ENCODE measurements at places on chromosomes 2 and 18.

GRCh38 chr2:155692106-155692505, 640.4 kb downstream of the NR4A2 start:
- DNase-seq = no peak

- DNase-seq = no peak
These were observed 14.9 kb upstream of the KDM3A start for GRCh38 chr2:86426271-86426670.

- no peak for DNase-seq
These were observed 8.3 kb downstream of the NEMP2 start for GRCh38 chr2:190526105-190526750.

- no peak for DNase-seq
These were observed 1740.2 kb upstream of the CELF4 start for GRCh38 chr18:39305766-39306165.

- DNase-seq = no peak
These were observed 56.1 kb upstream of the GATA6 start for GRCh38 chr18:22113144-22113844.

- DNase-seq = no peak
These were observed 247.5 kb downstream of the TFCP2L1 start for GRCh38 chr2:121037480-121037879.

DNA sequence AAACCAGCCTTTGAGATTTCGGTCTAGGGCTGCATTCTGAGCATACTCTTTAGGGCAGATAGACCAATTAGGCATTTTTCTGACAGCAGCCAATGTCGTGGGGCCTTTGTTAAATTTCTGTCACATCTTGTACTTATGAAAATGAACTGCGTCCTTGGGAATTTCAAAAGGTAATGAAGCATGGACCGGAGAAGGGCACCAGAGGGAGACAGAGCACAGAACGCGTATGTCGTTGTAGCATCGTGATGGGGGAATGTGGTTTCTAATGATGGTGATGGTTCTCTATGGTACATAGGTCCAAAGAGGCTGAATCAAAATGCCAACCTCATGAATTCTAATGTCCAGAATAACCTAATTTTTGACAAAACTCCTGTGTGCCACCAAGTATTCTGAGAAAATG, 483.9 kb upstream of the CRIM1 start:
- no peak for DNase-seq

- DNase-seq = no peak
These were observed 311.9 kb downstream of the MYCN start for GRCh38 chr2:16252251-16252650.

GRCh38 chr2:180130403-180130802, 123.3 kb upstream of the CWC22 start:
- DNase-seq = no peak

DNA sequence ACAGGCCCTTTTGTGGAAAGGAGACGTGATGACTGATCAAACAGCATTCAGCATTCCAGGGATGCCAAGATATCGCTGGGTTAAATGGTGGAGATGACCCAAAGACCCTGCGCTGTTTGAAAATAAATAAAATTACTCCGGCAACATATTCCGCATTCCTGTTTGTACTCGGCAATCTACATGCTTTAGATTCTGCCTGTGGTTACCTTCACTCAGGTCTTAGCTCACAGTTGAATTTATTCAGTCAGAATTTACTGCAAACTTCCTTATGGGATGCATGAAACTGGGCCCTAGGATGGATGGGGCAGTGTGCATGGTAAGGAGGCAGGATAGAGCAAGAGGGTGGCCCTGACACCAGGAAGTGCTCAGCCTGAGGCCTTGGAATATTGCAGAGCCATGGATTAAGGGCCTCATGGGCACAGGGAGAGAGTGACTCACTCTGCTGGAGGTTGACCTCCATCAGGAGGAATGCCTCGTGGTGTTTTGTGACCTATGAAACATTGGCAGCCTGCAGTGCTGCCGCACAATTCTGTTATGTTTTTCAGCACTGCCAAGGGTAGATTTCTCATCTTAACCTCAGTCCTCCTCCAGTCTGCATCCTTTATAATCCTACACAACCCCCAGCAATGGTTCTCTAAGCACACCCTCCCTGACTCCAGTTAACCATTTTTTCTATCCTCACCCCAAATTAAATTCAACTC, 321.4 kb downstream of the IRS1 start:
- no peak for DNase-seq

DNA sequence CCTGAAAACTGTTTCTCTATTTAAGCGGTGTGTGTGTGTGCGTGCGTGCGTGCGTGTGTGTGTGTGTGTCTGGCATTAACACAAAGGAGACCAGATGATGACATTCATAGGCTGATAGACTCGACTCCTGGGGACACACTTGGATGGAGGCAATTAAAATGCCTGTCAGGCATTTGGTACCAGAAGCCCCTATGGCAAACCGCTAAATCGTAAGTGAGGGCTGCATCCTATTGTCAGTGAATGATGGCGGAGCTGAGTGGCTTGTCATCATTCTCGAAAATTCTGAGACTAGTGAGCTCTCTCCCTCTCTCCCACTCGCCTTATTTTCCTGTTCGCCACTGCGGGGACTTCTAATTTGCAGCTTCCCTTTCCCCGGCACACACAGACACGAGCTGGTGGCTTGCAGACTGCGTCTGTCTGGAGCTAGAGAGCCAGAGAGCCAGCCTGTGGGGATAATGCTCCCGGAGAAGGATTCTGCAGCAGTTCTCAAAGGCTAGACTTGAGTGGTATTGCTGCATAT, 155.4 kb downstream of the MAP2 start:
- peak; percentile 10 for DNase-seq

GRCh38 chr2:128321784-128322714, 3.4 kb upstream of the HS6ST1 start:
- peak; percentile 93 for DNase-seq

DNA sequence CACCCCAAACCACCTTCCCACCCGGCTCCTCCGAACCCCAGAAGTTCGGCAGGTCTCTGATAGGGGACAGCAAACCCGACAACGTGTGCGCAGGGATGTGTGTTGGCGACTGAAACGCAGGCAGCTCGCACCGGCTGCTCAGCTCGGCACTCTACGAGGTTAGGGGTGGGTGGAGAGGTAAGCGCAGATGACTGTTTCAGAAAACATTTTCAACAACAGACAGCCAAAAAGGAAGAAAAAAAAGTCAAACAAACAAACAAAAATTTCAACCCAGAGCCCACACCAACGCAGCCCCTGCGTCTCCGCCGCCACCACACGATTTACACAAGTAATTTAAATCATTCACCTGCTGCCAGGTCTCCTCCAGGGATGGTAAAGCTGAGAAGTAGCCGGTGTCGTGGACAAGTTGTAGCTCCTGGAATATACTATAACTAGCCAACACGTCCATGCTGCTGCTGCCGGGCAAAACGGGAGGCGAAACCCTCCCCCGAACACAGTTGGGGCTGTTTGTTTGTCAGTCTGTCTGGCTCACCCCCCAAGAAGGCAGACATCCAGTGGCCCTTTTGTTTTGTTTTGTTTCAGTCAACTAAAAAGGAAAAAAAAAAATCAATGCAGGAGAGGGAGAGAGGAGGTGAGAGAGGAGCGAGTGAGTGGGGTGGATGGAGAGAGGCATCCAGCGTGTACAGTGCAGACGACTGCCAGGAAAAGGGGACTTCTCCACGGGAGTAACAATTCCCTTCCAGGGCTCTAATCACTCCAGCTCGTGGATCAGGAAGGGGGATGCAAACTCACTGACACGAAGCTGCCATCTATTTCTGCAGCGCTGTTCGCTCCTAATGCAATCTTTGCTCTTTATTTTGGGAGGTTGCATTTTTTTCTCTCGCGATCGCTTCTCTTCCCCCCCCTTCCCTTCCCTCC, at the start of gene KLF7:
KLF7 (minus strand) TSS at position 828 of the 918 bp plus-strand sequence; CDS start at position 448, 380 bp downstream.
- DNase-seq = no peak

- DNase-seq = no peak
These were observed 168.1 kb downstream of the AFF3 start for GRCh38 chr2:99974275-99974674.

- DNase-seq = no peak
These were observed 39.3 kb downstream of the C1QL2 start for GRCh38 chr2:119119076-119119785.

- DNase-seq = no peak
These were observed 225.8 kb downstream of the SEPTIN10 start for GRCh38 chr2:109387778-109388469.

DNA sequence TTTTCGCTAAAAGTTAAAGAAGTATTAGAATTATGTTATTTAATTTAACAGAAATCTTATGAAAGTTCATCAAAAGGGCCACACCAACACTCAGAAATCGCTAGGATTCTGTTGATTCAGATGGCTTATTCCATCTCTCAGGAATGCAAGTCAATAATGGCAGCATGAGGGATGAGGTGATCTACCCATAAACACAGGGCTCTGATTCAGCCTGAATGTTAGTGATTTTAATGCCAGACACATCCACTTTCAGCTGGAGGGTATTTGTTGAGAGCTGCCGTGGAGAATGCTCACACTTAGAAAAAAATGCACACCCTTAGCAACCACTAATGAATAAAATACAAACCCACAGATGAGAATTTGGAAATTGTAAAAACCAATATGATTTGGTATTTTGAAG, 173.3 kb upstream of the ERBB4 start:
- no peak for DNase-seq

DNA sequence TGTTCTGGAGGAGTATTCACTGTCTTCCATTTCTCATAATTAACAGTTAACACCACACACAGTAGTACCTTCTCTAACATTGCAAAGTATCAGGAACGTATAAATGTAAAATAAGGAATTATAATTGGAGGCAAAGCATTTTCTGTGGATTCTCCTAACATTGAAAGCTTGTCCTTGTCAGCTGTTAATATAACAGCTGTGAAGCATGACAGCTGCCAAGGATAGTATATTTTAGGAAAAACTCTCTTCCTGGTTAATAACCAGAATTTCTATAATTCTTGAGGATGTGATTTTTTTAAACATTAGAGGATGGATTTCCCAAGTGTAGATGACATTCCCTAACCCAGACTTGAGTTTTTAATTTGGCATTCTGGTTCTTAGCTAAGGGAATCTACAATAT, 110.3 kb downstream of the EPC2 start:
- DNase-seq = no peak

DNA sequence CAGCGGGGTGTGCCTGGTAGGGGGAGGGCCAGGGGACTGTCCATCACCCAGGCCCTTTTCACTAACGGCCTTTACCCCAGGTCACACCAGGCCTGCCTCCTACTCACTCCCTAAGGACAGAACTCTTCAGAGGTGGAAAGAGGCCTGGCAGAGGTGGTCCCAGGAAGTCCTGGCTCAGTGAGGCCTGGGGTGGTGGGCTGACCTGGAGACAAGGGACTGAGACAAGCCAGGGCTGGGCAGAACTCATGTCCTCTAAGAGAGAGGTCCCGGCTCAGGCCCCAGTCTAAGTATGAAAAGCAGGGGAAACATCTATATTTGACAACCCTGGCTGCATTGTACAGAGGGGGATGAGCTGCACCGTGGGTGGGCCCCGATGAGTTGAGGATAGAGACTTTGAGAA, 65.9 kb upstream of the TEX51 start:
- DNase-seq = no peak

DNA sequence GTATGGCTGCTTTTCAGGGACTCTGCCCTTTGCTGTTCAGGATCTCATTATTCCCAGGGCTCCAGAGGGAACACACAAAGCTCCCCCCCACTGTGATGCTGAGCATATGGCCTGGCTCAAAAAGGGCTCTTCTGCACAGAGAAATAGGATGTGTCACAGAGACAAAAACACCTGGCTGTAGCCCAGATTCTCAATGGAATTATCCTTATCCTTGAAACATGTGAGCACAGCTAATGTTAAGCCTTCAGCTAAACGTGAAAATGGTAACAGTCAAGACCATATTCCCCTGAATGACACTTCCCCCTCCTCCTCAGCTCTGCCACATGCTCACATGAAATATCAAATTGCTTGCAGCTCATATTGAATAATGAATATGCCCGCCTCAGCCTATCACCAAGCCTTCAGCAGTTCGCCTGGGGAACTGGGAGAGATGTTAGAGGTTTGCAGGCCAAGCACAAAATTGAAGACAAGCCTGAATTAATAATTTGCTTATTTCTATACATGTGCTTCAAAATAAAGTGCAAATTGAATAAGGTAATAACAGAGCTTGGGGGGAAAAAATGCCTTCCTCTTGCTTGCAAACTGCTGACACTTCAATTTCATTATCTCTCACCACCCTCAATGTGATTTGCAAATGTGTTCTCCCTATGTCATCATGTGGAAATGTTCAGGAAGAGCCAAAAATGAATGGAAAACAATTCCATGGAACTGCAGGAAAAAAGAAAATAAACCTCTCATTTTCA, 181.0 kb upstream of the HNRNPA3 start:
- DNase-seq = no peak

DNA sequence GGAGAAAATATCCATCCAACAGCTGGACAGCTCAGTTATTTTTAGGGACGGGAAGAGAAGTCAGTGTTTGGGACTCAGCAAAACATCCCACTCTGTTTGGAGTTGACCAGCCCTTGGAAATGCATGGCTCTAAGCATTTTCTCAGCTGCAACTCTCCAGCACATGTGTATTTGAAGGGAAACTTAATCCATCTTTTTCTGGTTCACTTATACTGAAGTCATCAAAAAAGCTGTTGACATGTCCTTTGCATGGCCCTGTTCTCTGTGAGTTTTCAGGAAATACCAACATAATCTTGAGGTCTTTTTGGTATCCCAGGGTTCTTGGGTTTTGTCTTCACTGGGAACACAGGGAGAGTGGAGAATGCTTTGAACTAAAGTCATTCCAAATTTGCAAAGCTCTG, 91.9 kb upstream of the CELF4 start:
- DNase-seq = no peak

- no peak for DNase-seq
These were observed 40.2 kb upstream of the EML4 start for GRCh38 chr2:42128721-42129486.

DNA sequence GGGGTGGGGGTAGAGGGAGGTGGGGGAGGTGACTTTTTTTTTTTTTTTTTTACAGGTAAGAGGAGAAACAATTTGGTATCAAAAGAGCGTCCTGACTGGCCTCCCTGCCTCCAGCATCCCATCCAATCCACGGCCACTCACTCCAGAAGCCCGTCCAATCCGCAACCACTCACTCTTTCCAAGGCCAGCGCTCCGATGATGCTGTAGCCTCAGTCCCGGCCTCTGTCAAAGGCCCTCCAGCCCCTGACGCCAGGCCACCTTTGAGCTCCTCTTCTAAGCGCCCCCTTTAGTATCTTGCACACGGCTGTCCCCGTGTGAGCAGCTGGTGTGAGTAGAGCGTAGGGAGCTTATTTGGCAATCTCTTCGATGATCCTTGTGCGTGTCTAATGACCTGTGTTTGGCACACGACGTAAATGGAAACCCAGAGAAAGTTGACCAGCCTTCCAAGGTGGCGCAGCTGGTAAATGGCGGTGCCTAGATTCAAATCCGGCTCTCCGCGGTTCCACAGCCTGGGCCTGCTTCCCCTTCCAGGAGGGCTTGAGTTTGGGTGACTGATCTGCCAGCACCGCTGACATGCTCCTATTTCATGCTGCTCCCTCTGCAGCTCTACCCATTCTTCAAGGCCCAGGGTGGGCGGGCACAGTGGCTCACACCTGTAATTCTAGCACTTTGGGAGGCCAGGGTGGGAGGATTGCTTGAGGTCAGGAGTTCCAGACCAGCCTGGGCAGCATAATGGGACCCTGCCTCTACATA, 23.8 kb upstream of the PXDN start:
- DNase-seq = no peak

GRCh38 chr18:46366201-46366600, 262.0 kb downstream of the HAUS1 start:
- DNase-seq = no peak

GRCh38 chr2:30730736-30731647, 76.3 kb downstream of the CAPN13 start:
- no peak for DNase-seq

- DNase-seq = no peak
These were observed 22.2 kb downstream of the SOWAHC start for GRCh38 chr2:109636317-109636716.
